ENCODE measurements at places on chromosomes 2 and 18. TPM values are rescaled to one million over a fixed set of nuclear protein-coding genes. Genes with fewer than 3 reads are reported as not detected.

DNA sequence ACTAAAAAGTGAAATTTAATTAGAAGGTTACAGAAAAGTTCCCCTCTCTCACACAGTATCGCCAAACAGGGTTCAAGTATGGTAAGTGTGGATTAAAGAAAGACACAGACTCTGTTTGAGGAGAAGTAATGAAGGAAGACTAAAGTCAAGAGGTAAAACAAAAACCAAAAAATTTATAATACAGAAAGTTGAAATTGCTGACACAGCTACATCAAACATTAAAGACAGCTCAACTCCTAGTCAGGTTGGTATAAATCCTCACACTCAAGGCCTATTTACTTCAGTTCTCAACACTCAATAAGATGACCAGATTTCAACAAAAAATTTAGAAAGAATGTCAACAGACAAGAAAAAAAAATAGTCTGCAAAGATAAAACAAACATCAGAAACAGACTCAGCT is 300.5 kb upstream of the LINC00305 start:
- no peak overlapping the region for H3K27ac ChIP-seq
- no peaks in the 10 kb centered on the region for H3K27me3 ChIP-seq
- H3K4me1 ChIP-seq: no peaks in the 10 kb centered on the region
- no peak for DNase-seq
- H3K4me3 ChIP-seq: no peak overlapping the region

- H3K4me3 ChIP-seq: no peak overlapping the region
- no peaks in the 10 kb centered on the region for H3K36me3 ChIP-seq
- no peak for DNase-seq
These were observed 132.0 kb downstream of the VWC2L start for GRCh38 chr2:214542866-214543265.

DNA sequence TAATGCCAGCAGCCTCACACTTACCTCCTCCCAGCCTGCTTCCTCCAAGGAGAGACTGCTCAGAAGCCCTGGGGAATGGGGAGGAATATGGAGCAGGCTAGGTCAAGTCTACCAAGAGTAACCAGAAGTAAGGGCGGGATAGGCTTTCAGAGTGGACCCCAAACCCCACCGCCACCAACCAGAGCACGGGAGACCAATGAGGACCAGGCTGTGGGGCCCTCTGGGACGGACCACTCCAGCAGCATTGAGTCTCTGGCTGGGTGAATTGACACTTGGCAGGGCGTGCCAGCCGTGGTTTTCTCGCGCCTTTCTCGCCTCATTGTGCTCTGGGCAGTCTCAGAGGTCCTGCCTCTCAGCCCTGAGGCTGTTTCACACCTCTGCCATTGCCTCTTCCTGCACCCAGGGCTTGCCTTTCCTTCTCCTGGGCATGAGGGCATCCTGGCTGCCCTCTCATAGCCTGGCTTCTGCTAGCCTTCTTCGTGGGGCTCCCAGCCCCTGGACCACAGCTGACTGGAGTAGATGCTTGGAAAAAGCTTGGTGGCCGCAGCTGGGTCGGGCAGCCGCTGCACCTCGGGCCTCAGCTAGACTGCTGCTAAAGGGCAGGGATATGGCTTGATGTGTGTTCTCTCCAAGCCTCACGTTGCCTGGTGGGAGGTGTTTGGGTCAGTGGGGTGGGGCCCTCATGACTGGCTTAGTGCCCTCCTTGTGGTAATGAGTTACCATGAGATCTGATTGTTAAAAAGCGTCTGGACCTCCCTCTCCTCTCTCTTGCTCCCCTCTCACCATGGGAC is 40.5 kb upstream of the HS6ST1 start:
- H3K27ac ChIP-seq: no peak overlapping the region
- H3K4me3 ChIP-seq: no peak overlapping the region
- H3K4me1 ChIP-seq: no peaks in the 10 kb centered on the region
- no peak for DNase-seq

The TMEM169 gene
- total RNA-seq: 0.19 TPM

- H3K27ac ChIP-seq: no peak overlapping the region
- no peak overlapping the region for H3K4me3 ChIP-seq
- H3K36me3 ChIP-seq: no peaks in the 10 kb centered on the region
- no peaks in the 10 kb centered on the region for H3K27me3 ChIP-seq
- H3K4me1 ChIP-seq: no peaks in the 10 kb centered on the region
These were observed 7.3 kb upstream of the ATP6V1B1 start for GRCh38 chr2:70928366-70928765.
